ENCODE measurements at places on chromosomes 3 and 15. TPM values are rescaled to one million over a fixed set of nuclear protein-coding genes. Genes with fewer than 3 reads are reported as not detected.
A peak's percentile ranks its signal among the peaks of the same experiment; 100 is the strongest.

- DNase-seq: no peak
- H3K36me3 ChIP-seq: no peaks in the 10 kb centered on the region
- no peaks in the 10 kb centered on the region for H3K4me1 ChIP-seq
- no peak overlapping the region for H3K4me3 ChIP-seq
Measured at GRCh38 chr3:46314517-46314916, 39.4 kb upstream of the CCR2 start.

GRCh38 chr3:64109438-64109837 lies 86.1 kb upstream of the PSMD6 start:
- H3K27ac ChIP-seq: no peak overlapping the region
- H3K27me3 ChIP-seq: no peaks in the 10 kb centered on the region
- H3K36me3 ChIP-seq: no peaks in the 10 kb centered on the region
- DNase-seq: no peak
- peaks cover 82% of the 10 kb centered on the region for H3K4me1 ChIP-seq

DNA sequence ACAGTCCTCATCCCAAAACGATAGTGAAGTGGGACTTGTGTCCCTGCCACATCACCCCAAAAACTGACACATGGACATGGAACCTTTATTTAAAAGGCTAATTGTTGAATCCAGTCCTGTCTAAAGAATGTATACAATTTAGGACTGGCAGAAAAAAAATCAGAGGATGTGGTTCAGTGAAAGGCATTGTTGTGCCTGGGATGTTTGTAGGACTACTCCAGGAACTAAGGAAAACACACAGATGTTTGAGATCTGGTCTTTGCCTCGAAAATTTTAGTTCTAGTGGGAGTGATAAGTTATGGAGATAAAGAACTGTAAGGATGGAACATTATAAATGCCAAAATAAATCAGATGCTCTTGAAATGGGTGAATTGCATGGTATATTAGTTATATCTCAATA lies 27.2 kb downstream of the VGLL4 start:
- H3K36me3 ChIP-seq: no peaks in the 10 kb centered on the region
- H3K4me1 ChIP-seq: peaks cover 93% of the 10 kb centered on the region
- no peak for DNase-seq
- H3K27me3 ChIP-seq: no peaks in the 10 kb centered on the region

DNA sequence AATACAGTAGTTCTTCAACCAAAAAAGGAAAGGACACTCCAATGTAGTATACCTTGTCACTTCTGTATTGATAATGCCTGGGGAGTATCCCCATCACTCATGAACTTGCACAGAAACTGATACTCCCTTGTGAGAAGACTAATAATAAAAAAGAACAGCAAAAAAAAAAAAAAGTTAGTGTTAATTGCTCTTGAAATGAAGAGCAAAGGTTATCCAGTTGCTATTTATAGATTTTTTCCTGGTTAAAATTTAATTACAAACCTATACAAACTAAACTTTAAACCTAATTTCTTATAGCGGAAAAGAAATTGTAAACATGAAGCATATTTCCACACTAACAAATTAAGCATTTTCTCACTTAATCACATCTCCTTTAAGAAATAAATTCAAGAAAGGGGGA lies 6.7 kb downstream of the PLOD2 start:
- H3K27me3 ChIP-seq: no peaks in the 10 kb centered on the region
- H3K4me1 ChIP-seq: peaks cover 91% of the 10 kb centered on the region
- no peaks in the 10 kb centered on the region for H3K36me3 ChIP-seq
- H3K4me3 ChIP-seq: no peak overlapping the region
- peak overlapping the region; percentile 95 for H3K27ac ChIP-seq
- no peak for DNase-seq

DNA sequence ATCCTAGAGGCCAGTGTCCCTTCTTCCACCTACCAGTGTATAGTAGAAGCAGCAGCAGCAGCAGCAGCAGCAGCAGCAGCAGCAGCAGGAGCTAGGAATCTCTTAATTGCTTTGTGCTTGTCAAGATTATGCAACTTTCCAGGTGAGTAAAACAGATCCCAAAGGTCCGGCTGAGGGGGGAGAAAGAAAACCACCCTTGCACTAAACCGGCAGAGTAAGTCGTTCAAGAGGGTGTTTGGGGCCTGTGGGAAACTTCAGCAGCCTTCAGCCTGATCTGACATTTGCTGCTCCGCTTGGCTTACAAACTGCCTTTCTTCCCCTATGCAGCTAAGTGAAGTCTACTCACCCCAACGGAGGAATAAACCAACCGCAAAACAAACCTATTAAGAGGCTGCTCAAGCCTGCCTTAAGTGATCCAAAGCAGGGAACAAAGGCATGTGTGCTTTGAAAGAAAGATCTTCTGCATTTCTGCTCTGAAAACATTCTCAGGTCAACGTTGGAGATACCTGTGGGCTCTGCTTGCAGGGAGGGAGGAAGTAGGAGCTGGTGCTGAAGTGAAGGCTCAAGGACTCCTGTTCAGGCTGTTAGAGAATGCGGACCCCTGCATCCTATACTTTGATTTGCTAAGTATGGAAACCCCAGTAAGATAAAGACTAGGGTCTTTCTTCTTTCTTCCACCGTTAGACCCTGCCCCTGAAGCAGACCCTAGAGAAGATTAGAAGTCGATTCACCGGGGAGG lies 35.7 kb upstream of the DLG1 start:
- H3K36me3 ChIP-seq: no peaks in the 10 kb centered on the region
- H3K4me3 ChIP-seq: no peak overlapping the region
- peak; percentile 17 for DNase-seq
- no peaks in the 10 kb centered on the region for H3K4me1 ChIP-seq

- no peaks in the 10 kb centered on the region for H3K36me3 ChIP-seq
- no peak for DNase-seq
- H3K27me3 ChIP-seq: no peaks in the 10 kb centered on the region
- peak overlapping the region; percentile 85 for H3K27ac ChIP-seq
- peaks cover 27% of the 10 kb centered on the region for H3K4me1 ChIP-seq
- peak overlapping the region; percentile 14 for H3K4me3 ChIP-seq
Measured at GRCh38 chr3:64612916-64613526, 74.8 kb downstream of the ADAMTS9 start.

DNA sequence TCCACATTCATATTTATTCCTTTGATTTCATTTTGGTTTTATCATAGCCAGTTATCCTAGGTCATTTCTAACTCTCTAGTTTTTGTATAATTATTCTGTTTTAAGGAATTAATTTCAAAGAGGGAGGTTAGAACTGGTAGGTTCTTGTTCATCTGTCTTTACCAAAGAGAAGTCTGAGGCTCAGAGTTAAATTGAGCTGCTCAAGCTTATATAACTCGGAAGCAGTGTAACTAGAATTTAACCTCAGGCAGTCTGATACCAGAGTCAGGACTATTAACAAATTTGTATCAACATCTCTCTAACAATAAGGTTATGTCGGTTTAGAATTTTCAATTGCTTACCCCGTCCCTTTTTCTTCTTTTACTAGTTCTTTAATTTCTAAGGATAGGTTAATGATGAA lies 84.1 kb downstream of the AKAP13 start:
- H3K27ac ChIP-seq: peak overlapping the region; percentile 48
- no peak for DNase-seq
- H3K36me3 ChIP-seq: no peaks in the 10 kb centered on the region
- H3K4me3 ChIP-seq: no peak overlapping the region
- H3K27me3 ChIP-seq: no peaks in the 10 kb centered on the region

DNA sequence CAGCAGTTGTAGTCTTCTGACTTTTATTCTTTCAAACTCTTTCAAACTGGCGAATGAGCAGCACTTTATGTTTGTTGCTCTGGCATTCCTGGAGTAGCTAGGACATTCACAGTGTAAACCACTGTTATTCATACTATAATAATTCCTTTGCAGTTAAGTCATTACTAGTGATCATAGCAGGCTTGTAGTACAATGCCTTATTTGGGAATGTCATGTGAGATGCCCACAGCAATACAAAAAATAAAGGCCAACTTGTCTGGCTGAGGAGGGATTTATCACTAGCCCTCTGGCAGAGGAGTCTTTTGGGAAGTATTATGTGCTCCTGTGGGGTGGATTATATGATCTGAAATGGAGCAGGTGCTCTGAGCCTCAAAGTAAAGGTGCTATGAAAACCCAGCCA lies 197.2 kb downstream of the VGLL3 start:
- peaks cover 15% of the 10 kb centered on the region for H3K4me1 ChIP-seq
- no peak overlapping the region for H3K4me3 ChIP-seq
- H3K27me3 ChIP-seq: no peaks in the 10 kb centered on the region
- H3K36me3 ChIP-seq: no peaks in the 10 kb centered on the region
- DNase-seq: no peak
- peak overlapping the region; percentile 61 for H3K27ac ChIP-seq

DNA sequence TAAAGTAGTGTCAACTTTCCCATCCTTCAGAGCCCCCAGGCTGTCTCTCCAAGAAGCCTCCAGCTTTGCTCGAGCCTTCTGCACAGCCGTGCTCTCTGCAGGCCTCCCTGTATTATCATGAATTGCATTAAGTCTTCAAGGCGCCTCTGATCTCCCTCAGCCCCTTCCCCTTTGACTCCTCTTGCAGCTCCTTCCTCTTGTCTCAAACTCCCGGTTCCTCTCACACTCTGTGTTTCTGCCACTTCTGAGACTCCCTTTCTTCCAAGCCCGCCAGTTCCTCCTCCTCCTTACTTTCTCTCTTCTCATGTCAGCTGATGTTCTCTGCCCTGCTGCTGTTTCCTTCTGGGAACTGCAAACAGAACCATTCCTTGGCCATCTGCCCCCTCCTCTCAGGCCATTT lies 418.8 kb downstream of the EPHB1 start:
- no peak overlapping the region for H3K4me3 ChIP-seq
- H3K27ac ChIP-seq: no peak overlapping the region
- H3K27me3 ChIP-seq: no peaks in the 10 kb centered on the region
- H3K4me1 ChIP-seq: no peaks in the 10 kb centered on the region

- no peak for DNase-seq
- H3K36me3 ChIP-seq: no peaks in the 10 kb centered on the region
- no peak overlapping the region for H3K4me3 ChIP-seq
- no peaks in the 10 kb centered on the region for H3K27me3 ChIP-seq
- no peak overlapping the region for H3K27ac ChIP-seq
Measured at GRCh38 chr15:35738370-35738769, 192.4 kb upstream of the DPH6 start.

DNA sequence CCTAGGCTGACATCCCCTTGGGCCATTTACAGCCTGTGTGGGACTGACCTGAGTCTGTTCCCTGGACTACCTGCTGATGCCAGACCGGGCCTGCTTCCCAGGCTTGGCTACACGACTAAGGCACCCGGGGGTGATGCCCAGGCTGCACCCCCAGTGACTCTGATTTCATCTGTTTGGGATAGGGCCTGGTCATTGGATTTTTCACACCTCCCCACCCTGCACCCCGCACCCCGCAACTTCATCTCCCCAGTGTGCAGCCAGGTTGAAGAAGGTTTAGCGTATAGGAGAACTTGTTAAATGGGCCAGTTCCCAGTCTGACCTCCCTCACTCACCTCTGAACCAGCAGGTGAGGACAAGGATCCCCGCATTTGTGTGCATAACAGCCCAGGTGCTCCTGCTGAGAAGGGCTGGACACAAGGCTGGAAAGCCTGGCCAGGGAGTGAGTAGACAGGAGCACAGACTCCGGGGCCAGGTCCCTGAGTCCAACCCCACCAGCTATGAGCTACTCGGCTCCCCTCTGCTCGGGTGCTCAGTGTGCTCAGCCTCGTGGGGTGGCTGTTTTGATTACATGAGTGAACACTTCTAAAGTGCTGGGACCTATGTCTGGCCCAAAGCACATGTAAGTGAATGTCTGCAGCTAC lies 18.5 kb downstream of the SLC6A20 start:
- H3K27ac ChIP-seq: no peak overlapping the region
- no peak overlapping the region for H3K4me3 ChIP-seq
- no peaks in the 10 kb centered on the region for H3K4me1 ChIP-seq

- DNase-seq: no peak
- no peak overlapping the region for H3K27ac ChIP-seq
- no peaks in the 10 kb centered on the region for H3K27me3 ChIP-seq
- no peaks in the 10 kb centered on the region for H3K36me3 ChIP-seq
- H3K4me3 ChIP-seq: no peak overlapping the region
Measured at GRCh38 chr15:69088300-69088965, 72.0 kb upstream of the GLCE start.

- no peak overlapping the region for H3K4me3 ChIP-seq
- H3K36me3 ChIP-seq: no peaks in the 10 kb centered on the region
- H3K4me1 ChIP-seq: no peaks in the 10 kb centered on the region
- DNase-seq: no peak
- H3K27ac ChIP-seq: no peak overlapping the region
Measured at GRCh38 chr15:62665449-62665848, 377.1 kb upstream of the TPM1 start.

- no peaks in the 10 kb centered on the region for H3K36me3 ChIP-seq
- H3K27ac ChIP-seq: no peak overlapping the region
- H3K4me1 ChIP-seq: no peaks in the 10 kb centered on the region
- H3K27me3 ChIP-seq: no peaks in the 10 kb centered on the region
Measured at GRCh38 chr3:59675495-59675894, 625.7 kb upstream of the CFAP20DC start.

DNA sequence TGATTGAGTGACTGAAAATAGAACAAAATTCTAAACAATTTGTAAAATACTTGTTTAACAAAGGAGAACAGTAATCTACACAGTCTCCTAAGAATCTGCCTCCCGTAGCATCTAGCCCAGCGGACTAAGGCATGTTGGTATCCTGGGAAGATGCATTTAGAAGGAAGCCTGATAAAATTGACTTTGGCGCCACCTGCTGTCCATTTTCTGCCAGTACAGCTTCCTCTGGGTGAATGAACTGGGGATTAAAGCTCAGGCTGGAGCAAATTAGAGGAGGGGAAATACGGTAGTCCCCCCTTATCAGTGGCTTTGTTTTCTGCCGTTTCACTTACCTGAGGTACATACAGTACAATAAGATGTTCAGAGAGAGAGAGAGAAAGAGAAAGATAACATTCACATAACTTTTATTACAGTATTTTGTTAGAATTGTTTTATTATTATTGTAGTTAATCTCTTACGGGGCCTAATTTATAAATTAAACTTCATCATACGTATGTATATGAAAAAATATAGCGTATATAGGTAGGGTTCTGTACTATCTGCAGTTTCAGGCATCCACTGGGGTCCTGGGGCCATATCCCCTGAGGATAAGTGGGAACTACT lies 191.6 kb downstream of the GAP43 start:
- no peak overlapping the region for H3K4me3 ChIP-seq
- H3K27me3 ChIP-seq: no peaks in the 10 kb centered on the region
- DNase-seq: no peak
- H3K4me1 ChIP-seq: no peaks in the 10 kb centered on the region

- no peaks in the 10 kb centered on the region for H3K36me3 ChIP-seq
- no peaks in the 10 kb centered on the region for H3K27me3 ChIP-seq
- DNase-seq: no peak
- H3K27ac ChIP-seq: no peak overlapping the region
- no peaks in the 10 kb centered on the region for H3K4me1 ChIP-seq
- no peak overlapping the region for H3K4me3 ChIP-seq
Measured at GRCh38 chr15:89976246-89976600, 24.9 kb upstream of the ZNF710 start.

Gene LRIG1
- total RNA-seq: 132 TPM

Gene NEK11
- total RNA-seq: 7.0 TPM

Gene CCDC80
- 56.9 TPM for total RNA-seq

Gene WDR93
- 0.17 TPM for total RNA-seq

Gene POLQ
- total RNA-seq: 0.17 TPM

Gene FHIT
- 5.7 TPM for total RNA-seq

Gene BOC
- total RNA-seq: 119 TPM
